ENCODE measurements at places on chromosomes 5 and 9. TPM values are rescaled to one million over a fixed set of nuclear protein-coding genes. Genes with fewer than 3 reads are reported as not detected.

Gene FBN2
- total RNA-seq: 1.0 TPM

Gene LTC4S
- total RNA-seq: 30.6 TPM

Gene TAS2R1
- total RNA-seq: not detected

GRCh38 chr9:137029058-137029936, 1.3 kb upstream of the ABCA2 start:
- DNase-seq: peak; percentile 63

DNA sequence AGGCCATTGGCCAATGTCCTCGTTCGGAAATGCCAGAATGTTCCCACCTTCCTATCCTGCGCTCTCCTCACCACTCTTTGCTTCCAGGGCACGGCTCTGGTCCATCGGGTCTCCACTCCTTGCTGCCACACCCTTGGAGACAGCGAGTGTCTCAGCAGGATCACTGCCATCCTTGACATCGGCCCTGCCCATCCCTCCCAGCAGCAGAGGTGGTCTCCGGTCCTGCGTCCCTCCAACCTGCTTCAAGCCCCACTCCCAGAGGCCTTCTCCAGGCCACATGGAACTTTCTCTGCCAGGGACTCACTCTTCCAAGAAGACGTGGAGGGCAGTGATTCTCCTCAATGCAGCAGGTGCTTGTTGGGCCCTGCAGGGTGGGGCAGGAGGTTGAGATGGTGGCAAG, 42.7 kb downstream of the IRX2 start:
- DNase-seq: no peak

DNA sequence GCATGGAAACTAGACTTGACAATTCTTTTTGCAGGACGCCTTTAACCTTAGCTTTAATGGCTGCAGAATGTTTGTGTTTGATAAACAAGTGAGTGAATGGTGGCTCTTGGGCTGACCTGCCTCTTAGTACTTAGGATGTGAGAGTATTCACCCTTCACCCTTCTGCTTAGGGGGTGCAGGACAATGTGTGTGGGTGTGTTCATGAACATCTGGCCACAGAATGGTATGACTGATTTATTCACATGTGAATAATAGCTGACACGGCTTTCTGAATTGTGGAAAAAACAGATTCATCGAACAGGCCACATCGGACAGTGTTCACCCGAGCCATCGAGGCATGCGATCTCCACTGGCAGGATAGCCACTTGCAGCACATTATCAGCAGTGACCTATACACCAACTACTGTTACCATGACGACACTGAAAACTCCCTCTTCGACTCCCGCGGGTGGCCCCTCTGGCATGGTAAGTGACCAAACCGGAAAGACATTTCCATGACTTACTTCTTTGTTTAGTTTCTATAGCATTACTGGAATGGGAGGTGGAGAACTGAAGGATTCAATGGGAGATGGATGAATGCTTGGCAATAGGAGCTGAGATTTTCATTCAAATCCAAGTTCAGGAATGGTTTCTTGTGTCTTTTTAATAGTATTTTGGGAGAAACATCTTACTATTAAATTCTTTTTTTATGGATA, 193.6 kb downstream of the ZSWIM6 start:
- DNase-seq: no peak

DNA sequence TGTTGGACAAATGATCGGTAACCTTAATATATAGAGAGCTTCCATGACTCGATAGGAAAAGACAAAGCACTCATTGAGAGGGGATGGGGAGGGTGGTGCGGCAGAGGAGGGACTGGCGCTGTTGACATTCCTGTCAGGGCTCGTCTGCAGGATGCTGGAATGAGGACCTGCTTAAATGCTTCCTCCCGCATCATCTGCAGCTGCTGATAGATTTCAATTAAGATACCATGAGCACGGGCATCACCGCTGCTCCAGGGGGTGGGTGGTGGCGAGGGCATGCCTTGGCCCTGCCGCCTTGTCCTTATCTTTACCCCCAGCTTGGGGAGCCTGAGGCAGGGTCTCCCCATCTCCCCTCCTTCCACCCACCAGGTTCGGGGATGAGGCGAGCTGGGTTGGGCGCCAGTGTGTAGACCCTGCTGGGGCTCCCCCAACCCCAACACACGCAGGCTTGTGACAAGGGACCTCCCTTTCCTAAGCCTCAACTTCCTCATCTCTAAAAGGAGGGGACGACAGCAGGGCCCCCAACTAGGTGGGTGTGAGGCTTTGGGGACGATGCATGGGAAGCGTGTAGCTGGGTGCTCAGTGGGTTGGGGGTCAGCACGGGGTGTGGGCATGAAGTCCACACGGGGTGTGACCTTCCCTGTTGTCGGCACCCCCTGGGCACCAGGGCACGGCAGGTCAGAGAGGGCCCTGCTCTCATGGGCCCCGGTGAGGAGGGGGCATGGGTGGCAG, 11.7 kb upstream of the QRFP start:
- no peak for DNase-seq

DNA sequence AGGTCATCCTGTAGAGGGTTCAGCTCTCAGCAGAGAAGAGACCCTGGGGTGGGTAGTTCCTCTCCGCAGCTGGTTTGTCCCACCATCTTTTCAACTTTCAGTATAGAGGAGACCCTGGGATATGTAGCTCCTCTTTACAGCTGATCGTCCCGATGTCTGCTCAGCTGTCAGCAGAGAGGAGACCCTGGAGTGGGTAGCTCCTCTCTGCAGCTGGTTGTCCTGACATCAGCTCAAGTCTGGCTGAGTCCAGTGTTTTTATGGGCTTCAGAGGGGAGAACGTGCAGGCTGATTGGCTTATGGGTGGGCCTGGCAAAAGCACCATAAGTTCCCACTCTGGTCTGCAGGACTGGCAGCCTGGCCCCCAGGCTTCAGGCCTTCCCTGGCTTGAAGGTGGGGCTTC, 80.8 kb downstream of the NLN start:
- DNase-seq: no peak

DNA sequence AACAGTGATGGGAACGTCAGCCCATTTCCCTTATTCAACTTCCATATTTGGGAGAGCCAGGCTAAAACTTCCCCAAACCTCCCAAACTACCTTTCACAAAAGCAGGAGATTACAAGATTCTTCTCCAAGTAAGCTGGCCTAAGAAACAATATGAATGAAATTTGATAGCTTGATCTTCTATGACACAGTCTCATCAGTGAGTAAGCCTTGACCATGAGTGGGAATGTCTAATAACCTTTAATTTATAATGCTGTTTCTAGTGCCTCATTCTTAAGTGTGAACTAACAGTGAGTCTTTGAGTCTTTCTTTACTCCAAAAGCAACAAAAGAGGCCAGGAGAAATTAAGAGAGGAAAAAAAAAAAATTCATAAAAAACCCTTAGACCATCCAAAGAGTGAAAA, 1379.9 kb downstream of the EFNA5 start:
- no peak for DNase-seq

GRCh38 chr9:111179577-111179976, 141.3 kb upstream of the LPAR1 start:
- no peak for DNase-seq

GRCh38 chr9:114112325-114112724, 13.2 kb upstream of the KIF12 start:
- DNase-seq: no peak
